ENCODE measurements at places on chromosomes 7 and 10.

DNA sequence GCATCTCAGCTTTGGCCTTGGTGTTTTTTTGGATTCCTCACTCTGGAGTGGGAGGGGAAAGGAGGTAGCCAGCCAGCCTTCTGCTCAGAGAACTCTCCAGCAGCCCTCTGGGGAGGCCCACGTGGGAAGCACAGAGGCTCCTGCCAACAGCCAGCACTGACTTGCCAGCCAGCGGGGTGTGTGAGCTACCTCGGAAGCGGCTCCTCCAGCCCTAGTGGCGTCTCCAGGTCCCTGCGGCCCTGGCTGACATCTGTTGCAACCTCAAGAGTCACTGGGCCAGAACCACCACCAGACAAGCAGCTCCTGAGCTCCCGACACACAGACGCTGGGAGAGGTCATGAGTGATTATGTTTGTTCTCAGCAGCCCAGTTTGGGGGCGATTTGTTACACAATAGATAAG lies 180.2 kb upstream of the FZD8 start:
- no peak for DNase-seq

DNA sequence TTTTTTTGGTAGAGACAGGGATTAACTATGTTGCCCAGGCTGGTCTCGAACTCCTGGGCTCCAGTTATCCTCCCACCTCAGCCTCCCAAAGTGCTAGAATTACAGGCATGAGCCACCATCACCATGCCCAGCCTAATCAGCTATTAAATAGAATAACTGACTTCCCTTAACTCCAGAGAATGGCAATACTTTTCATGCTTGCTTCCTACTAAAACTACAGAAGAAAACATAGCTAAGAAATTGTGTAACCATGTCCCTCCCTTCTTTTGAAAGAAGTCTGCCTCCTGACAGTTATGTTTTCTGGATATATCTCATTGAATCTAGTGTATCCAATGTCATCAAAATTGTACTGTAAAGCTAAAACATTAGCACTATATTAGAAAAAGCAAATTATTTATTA lies 95.6 kb downstream of the KMT2C start:
- DNase-seq: no peak

DNA sequence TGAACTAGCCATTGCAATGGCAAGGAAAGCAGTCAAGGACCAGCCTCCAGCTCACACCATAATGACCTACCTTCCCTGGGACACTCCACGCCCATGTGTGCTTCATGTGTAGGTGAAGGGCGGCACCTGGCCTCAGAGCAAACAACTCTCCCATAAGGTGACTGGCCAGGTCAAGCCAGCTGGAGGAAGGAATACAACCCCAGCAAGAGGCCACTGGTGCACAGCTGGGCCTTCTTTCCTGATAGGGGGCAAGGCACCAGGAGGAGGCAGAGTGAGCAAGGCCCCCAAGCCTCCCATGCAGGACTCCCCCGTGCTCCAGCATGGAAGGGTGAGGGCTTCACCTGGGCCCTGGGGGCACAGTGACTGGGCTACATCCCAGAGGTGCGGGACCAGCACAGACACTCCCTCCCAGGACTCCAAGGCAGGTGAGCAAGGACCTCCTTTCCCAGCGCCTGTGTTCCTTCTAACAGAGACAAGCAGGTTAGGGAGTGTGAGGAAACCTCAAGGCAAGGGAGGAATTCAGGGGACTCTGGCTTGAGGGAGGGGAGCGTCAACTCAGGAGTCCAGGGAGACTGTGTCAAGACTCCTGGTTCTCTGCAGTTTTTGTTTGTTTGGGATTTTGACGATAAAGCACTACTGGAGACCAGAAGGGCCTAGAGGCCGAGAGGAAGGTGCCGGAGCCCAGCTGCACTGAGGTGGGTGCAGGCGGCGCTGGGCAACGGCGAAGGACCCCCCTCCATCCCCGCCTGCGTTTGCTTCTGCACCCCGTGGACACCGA lies 1.7 kb downstream of the PTPRN2 start:
- DNase-seq: no peak

- no peak for DNase-seq
Observed at GRCh38 chr7:112192236-112193154, 13.7 kb downstream of the DOCK4 start.

DNA sequence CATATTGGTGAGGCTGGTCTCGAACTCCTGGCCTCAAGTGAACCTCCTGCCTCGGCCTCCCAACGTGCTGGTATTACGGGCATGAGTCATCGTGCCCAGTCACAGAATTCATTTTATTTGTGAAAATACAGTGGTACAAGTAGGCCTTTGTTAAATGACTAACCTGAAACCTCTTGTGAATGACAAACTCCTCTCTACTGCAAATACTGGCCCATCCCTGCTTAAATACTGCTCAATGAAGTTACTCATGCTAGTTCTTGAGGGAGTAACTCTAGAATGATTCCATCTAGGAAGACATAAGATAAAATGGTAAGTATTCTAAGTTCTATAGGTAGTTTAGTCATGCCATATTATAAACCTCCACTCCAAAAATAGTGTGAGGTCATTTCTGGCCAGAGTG lies 80.7 kb downstream of the UBE2H start:
- DNase-seq: no peak

GRCh38 chr10:45424668-45425404 lies 50.8 kb downstream of the ALOX5 start:
- DNase-seq: no peak

DNA sequence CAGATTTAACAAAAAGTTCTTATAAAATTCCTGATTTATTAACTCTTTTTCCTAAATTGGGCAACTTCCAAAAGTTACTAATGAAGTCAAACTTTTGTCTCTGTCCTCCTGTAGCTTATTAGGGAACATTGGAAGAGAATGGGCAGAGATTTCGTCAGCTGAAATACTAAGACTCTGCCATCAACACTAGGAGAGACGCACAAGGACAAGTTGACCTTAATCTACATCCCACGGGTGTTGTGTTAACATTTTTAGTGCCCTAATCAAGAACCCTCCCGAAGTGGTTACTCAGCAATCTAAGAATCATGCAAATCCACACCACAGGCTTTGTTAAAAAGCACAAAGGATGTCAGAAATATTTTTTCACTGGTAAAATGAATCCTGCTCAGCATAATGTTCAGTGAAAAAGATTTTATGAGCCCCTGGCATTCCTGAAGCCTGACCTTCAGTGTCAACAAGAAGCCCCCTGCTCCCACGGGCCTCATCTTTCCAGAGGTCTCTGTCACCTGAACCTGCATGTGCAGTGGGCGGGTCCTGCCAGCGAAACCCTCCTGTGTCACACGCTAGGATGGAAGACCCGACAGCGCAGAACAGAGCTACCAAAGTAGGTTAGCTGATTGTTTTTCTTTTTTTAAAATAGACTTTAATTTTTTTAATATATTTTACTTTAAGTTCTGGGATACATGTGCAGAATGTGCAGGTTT lies 70.6 kb upstream of the AKR1E2 start:
- no peak for DNase-seq

GRCh38 chr7:140170375-140170774 lies 6.4 kb downstream of the KDM7A start:
- DNase-seq: no peak

- DNase-seq: no peak
Observed at GRCh38 chr10:97095701-97096260, 90.0 kb downstream of the SLIT1 start.

GRCh38 chr10:67772894-67773511 lies 65.0 kb downstream of the DNAJC12 start:
- no peak for DNase-seq

DNA sequence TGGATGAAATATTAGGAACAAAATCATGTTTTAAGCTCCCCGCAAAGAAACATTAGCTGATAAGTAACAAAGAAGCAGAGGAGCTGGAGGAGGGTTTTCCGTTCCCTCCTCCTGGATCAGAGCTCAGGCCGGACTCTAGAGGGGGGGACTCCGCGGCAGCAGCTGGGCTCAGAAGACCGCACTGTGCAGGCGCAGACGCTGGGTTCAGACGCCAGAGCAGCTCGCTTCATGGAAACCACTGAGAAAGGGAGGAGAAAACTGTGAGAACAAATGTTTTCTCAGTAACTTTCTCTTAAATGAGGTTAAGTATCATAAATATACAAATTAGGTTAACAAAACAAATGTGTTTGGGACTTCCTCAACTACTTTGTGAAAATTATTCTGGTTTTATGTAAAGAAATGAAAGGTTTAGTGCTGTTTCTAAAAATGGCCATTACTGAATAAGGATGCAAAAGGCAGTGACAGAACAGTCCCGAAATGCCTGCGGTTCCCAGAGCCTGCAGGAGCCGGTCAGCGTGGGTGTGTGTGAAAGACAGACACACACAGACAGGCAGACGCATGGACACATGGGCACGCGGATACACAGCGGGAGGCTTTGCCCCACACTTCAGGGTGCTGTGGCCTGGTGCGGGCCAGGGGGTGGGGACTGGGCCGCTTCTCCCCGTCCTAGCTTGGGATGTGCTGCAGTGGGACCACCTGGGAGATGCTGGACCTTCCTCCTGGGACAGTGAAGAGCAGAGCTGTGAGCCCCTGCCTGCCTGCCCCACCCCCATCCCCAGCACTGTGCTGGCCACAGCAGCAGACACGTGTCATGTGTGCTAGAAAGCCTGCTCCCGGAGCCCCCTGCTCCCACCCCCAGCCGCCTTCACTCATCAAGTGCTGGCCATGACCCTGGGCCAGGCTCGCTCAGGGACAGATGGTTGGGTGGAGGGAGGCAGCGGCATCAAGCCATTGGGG lies 20.3 kb upstream of the ADGRA1 start:
- DNase-seq: no peak

DNA sequence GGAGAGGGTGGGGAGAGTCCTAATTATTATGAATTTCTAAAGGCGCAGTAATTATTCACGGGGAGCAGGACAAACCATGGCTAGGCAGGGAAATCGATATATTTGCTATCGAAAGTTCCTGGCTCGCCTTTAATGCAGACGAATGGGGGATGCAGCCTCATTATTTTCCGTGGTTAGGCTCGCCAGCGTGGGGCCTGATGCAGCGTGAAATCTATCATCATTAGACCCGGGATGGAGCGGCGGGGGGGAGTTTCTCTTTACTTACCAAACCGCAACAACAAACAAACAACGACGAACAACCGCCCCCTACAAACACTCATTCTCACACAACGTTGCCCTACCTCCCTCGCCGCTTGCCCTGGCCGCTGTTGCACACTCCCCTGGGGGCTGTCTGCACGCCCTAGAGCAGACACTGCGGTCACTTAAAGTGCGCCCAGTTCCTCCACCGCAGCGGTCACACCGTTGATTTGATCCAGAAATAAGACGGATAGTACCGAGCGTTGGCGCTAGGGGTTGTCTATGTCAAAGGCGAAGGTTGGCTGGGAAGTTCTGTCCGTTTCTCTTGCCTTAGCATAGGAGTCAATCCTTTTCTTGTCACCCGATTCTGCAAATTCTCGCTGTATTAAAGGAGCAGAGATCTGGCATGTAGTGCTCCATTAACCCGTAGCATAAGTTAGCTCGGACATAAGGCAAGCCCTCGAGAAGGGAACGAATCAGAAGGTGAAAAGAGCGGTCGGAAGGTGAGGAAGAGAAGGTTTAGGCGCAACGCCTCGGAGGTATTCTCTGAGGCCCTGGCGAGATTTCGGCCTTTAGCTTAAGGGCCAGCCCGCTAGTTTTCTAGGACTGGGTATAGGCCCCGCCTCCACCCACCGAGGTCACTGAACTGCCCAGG lies 10.4 kb downstream of the NXPH1 start:
- DNase-seq: no peak

- DNase-seq: no peak
Observed at GRCh38 chr7:114342431-114343179, 72.0 kb upstream of the FOXP2 start.

- no peak for DNase-seq
Observed at GRCh38 chr7:151376218-151376902, 33.5 kb downstream of the WDR86 start.

DNA sequence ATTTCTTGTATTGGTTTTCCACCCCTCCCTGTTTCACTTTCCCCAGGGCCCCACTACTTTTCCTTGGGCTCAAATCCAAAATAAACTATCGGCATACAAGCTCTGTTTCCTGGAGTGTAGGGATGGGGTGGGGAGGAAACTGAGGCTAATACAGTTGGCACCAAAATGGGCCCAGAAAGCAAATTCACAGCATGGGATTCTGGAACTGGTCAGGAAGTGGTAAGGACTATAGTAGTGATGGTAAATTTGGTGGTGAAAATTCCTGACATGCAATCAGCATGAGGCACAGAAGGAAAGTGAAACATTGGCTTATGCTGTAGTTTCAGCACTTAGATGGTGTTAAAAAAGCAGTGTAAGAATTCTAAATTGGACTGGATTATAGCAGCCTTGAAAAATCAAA lies 8.7 kb upstream of the SAMD9L start:
- DNase-seq: no peak

DNA sequence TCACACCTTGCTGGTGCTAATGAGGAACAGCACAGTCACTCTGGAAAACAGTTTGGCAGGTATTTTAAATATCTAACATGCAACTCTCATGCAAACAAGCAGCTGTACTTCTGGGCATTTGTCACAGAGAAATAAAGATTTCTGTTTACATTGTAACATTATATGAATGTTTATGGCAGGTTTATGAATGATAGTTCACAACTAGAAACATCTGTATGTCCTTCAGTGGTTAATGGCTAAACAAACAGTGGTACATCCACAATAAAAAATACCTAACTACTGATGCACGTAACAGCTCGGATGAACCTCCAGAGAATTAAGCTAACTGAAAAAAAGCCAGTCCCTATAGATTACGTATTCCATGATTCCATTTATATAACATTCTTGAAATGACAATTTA lies 109.6 kb downstream of the GPR37 start:
- DNase-seq: no peak

DNA sequence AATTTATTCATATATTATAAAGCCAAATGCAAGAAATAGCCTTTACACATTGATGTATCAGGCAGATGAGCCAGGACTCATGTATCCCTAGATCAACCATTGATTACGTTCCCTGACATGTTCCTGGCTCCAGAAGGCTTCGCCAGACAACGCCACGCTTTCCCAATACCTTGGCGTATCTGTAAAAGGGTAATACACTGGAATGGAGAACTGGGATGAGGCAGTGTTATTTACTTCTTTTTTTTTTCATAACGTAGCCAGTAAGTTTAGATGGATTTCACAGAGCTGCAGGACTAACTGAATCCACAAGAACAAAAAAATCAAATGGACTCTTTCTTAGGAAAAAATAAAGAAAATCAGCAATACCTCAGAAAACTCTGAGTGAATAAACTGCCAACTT lies 588.1 kb upstream of the SEMA3D start:
- no peak for DNase-seq

GRCh38 chr10:31578181-31578852 lies 259.3 kb downstream of the ZEB1 start:
- no peak for DNase-seq

- no peak for DNase-seq
Observed at GRCh38 chr7:131816391-131817007, 260.1 kb upstream of the PODXL start.

DNA sequence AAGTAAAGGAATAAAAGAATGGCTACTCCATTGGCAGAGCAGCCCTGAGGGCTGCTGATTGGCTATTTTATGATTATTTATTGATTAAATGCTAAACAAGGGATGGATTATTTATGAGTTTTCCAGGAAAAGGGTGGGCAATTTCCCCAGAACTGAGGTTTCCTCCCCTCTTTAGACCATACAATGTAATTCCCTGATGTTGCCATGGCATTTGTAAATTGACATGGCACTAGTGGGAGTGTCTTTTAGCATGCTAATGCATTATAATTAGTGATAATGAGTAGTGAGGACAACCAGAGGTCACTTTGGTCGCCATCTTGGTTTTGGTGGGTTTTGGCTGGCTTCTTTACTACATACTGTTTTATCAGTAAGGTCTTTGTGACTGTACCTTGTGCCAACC lies 55.5 kb downstream of the BBS9 start:
- DNase-seq: no peak

Measured in activated CD4-positive, alpha-beta T cell treated with anti-CD3 and anti-CD28 coated beads for 4 hours (primary cell).